ENCODE measurements at places on chromosomes 5 and 9. TPM values are rescaled to one million over a fixed set of nuclear protein-coding genes. Genes with fewer than 3 reads are reported as not detected.

Gene C9
- not detected for total RNA-seq

Gene LCN15
- total RNA-seq: not detected

Gene LRRC19
- total RNA-seq: not detected

Gene PCDHA6
- total RNA-seq: not detected

Gene FCN2
- not detected for total RNA-seq

- H3K4me3 ChIP-seq: no peak overlapping the region
- no peak for DNase-seq
- H3K27me3 ChIP-seq: no peaks in the 10 kb centered on the region
- no peaks in the 10 kb centered on the region for H3K36me3 ChIP-seq
- no peaks in the 10 kb centered on the region for H3K4me1 ChIP-seq
Observed at GRCh38 chr5:30661730-30662129, 531.8 kb upstream of the CDH6 start.

DNA sequence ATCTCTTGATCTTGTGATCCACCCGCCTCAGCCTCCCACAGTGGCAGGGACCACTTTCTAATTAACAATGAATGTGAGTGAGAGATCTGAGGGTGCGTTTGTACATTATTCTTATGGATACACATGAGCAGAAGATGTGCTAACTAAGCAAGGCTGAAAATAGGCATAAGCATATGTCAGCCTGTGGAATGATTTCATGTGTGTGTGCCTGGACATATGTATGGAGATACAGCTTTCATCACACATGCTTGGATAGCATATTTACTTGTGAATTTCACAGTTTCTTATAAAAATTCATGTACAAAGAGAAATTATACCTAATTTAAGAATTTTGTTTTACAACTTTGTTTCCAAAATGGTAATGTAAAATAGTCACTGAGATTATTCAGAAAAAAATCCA lies 565.6 kb downstream of the MTRR start:
- H3K4me3 ChIP-seq: no peak overlapping the region
- no peaks in the 10 kb centered on the region for H3K4me1 ChIP-seq
- no peaks in the 10 kb centered on the region for H3K36me3 ChIP-seq
- no peak overlapping the region for H3K27ac ChIP-seq
- no peaks in the 10 kb centered on the region for H3K27me3 ChIP-seq
- DNase-seq: no peak

- no peak overlapping the region for H3K27ac ChIP-seq
- no peaks in the 10 kb centered on the region for H3K36me3 ChIP-seq
- H3K4me3 ChIP-seq: no peak overlapping the region
- peaks cover 48% of the 10 kb centered on the region for H3K4me1 ChIP-seq
- no peaks in the 10 kb centered on the region for H3K27me3 ChIP-seq
- DNase-seq: no peak
Observed at GRCh38 chr5:14920121-14920520, 48.5 kb upstream of the ANKH start.

DNA sequence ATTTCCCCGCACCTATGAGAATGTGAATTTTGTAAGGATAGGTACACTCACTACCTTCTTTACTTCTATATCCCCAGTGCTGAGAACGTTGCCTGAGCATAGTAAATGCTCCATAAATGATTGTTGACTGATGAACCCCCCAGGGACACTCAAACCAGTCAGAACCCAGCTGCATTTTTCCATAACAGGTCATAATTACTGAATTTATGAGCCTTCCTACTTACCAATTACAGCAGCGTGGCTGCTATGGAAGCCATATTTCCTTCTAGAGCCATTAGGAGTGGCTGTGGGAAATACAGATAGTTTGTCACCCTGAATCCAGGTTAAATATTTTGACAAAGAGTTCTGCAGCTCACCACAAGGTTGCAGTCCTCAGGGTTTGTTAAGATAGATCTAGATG lies 135.0 kb downstream of the TAF11L14 start:
- no peak for DNase-seq
- no peaks in the 10 kb centered on the region for H3K36me3 ChIP-seq
- no peaks in the 10 kb centered on the region for H3K27me3 ChIP-seq
- no peak overlapping the region for H3K27ac ChIP-seq
- H3K4me3 ChIP-seq: no peak overlapping the region
- H3K4me1 ChIP-seq: no peaks in the 10 kb centered on the region

GRCh38 chr5:157607371-157608161 lies 32.0 kb upstream of the ADAM19 start:
- H3K36me3 ChIP-seq: no peaks in the 10 kb centered on the region
- peak; percentile 83 for DNase-seq
- H3K4me3 ChIP-seq: no peak overlapping the region
- H3K27ac ChIP-seq: peak overlapping the region; percentile 91
- H3K27me3 ChIP-seq: no peaks in the 10 kb centered on the region

DNA sequence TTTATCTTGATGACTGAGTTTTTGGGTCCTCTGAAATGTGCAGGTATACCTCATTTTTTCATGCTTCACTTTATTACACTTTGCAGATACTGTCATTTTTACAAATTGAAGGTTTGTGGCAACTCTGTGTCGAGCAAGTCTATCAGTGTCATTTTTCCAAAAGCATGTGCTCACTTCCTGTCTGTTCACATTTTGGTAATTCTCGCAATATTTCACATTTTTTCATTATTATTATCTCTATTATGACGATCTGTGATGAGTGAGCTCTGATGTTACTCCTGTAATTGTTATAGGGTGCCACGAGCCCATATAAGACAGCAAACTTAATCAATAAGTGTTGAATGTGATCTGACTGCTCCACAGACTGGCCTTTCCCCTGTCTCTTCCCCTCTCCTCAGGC lies 73.4 kb upstream of the FBXW11 start:
- no peak overlapping the region for H3K4me3 ChIP-seq
- peaks cover 24% of the 10 kb centered on the region for H3K36me3 ChIP-seq
- H3K4me1 ChIP-seq: peaks cover 15% of the 10 kb centered on the region
- no peaks in the 10 kb centered on the region for H3K27me3 ChIP-seq
- DNase-seq: no peak

All from activated naive CD4-positive, alpha-beta T cell treated with anti-CD3 and anti-CD28 coated beads for 36 hours (primary cell).